ENCODE measurements at places on chromosomes 6 and 20. TPM values are rescaled to one million over a fixed set of nuclear protein-coding genes. Genes with fewer than 3 reads are reported as not detected.

- no peak for DNase-seq
Observed at GRCh38 chr6:163147994-163148393, 266.5 kb upstream of the QKI start.

- DNase-seq: no peak
Observed at GRCh38 chr6:43593938-43594337, 18.0 kb downstream of the POLH start.

- no peak for DNase-seq
Observed at GRCh38 chr6:29489286-29489685, 1.5 kb upstream of the MAS1L start.

Gene ATP6V1G2
- total RNA-seq: 4.1 TPM

DNA sequence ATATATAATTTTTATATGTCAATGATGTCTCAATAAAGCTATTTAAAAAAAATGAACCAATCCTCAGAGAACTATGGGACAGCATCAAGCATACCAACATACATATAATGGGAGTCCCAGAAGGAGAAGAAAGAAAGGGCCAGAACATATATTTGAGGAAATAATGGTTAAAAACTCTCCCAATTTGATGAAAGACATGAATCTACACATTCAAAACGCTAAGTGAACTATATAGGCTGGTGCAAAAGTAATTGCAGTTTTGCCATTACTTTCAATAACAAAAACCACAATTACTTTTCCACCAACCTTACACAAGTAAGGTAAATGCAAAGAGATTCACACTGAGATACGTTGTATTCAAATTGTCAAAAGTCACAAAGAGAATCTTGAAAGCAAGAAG lies 43.4 kb downstream of the ZNF133 start:
- no peak for DNase-seq

- no peak for DNase-seq
Observed at GRCh38 chr6:168354338-168354737, 34.8 kb upstream of the DACT2 start.

Gene BTNL2
- total RNA-seq: not detected

DNA sequence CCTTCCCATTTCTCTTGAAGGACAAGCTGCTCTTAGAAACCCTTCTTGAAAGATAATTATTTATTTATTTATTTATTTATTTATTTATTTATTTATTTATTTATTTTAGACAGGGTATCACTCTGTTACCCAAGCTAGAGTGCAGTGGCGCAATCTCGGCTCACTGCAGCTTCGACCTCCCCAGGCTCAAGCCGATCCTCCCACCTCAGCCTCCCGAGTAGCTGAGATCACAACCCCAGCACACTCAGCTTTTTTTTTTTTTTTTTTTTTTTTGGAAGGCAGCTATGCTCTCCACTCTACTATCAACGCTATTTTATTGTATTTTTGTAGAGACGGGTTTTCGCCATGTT lies 1.2 kb upstream of the HEBP2 start:
- DNase-seq: no peak

DNA sequence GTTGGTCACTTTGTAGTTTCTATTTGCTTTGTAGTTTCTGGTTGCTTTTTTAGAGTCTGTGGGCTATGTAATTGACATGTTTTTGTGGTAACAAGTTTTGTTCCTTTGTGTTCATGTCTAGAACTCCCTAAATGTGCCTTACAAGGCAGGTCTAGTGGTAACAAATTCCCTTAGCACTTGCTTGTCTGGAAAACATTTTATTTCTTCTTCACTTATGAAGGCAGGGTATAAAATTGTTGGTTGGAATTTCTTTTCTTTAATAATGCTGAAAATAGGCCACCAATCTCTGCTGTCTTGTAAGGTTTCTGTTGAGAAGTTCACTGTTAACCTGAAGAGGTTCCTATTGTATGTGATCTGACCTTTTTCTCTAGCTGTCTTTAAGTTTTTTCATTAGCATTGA lies 383.6 kb downstream of the EPHA7 start:
- DNase-seq: no peak

Gene EHMT2
- total RNA-seq: 63.7 TPM

Gene ANKRD6
- total RNA-seq: 3.6 TPM

- no peak for DNase-seq
Observed at GRCh38 chr6:6529275-6529674, 59.2 kb upstream of the LY86 start.

Gene HLA-DMB
- 0.83 TPM for total RNA-seq

DNA sequence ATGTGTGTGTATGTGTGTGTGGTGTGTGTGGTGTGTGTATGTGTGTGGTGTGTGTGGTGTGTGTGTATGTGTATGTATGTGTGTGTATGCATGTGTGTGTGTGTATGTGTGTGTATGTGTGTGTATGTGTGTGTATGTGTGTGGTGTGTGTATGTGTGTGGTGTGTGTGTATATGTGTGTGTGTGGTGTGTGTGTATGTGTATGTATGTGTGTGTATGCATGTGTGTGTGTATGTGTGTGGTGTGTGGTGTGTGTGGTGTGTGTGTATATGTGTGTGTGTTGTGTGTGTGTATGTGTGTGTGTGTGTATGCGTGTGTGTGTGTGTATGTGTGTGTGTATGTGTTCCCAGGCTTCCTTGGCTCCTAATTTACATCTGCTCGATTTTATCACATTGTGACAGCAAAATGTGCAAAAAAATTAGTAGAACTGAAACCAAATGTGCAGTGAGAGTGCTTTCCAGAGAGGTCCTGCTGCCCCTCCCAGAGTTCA lies 234.5 kb downstream of the BMP7 start:
- DNase-seq: no peak

DNA sequence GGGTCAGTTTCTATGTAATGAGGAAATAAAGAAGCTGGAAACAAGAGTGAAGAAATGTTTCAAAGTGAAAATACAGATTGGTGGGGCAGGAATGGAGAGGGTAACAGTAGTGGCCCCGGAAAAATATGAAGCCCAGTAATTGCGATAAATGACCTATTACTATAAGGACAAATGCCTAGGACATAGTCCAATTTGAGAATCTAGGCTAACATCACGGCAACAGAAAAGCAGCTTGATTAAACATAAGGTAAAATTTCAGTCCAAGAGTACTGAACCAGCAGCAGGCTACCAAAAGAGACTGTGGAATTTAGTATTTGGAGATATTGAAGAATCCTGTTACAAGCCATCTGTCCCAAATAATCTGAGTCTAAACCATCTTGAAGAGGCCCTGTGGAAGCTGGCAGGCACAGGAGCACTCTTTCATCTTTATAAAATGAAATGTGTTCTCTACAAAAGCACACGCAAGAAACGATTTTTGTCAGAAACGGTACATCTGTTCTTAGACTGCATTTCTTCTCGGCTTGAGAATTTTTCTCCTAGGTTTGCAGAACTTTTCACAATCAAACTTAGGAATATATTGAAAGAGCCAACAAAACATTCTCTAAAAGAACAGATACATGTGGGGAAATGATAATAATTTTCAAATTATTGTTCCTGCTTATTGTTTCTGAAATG lies 49.3 kb downstream of the ELOVL5 start:
- no peak for DNase-seq

DNA sequence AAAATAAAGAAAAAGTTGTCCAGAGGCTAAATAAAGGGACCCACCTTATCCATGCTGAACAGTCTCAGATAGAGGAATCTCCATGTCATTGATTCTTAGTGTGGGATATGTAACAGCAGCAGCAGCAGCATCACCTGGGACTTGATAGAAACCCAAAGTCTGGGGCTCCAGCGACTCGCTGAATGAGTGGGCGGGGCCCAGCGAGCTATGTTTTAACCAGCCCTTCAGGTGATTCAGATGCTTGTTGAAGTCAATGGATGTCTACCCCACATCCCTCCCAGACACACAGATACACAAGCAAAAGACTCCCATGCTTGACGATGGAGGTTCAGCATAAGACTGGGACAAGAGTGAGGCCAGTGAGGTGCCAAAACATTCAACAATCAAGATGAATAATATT lies 298.6 kb downstream of the UBE3D start:
- no peak for DNase-seq

Gene ADGRF1
- total RNA-seq: not detected

- DNase-seq: peak; percentile 2
Observed at GRCh38 chr6:123316733-123317323, 319.9 kb downstream of the TRDN start.

GRCh38 chr20:47735412-47736400 lies 49.6 kb downstream of the SULF2 start:
- DNase-seq: no peak

Gene SESN1
- 30.6 TPM for total RNA-seq

DNA sequence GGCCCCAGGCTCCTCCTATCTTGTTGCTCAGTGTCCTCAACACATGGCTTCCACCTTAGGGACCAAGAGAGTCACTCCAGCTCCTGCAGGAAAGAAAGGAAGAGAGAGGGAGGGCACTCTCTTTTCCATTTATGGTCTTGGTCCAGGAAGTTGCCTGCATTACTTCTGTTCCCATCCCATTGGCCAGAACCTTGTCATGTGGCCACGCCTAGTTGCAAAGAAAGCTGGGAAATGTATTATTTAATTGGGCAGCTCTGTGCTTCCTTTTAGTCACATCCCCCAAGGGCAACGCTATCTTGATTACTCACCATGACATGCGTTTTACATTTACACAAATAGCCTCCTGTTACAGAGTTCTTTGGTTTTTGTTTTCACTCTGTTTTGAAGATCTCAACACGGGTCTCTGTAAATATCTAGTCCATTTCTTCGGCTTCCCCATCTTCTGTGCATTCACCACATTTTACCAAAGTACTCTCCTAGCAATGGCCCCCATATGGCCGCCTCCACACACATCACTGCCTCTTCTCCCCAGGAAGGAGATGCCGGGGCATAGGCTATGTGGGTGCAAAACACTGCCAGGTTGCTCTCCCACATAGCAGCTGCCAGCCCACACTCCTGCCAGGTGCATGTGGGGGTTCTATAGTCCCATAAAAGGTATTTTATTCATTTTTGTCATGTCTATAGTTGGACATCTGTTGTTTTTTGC lies 35.7 kb upstream of the ZMYND8 start:
- DNase-seq: peak; percentile 91

- DNase-seq: peak; percentile 20
Observed at GRCh38 chr6:151576633-151577032, 82.8 kb downstream of the CCDC170 start.

- no peak for DNase-seq
Observed at GRCh38 chr20:47535088-47535487, 33.4 kb downstream of the NCOA3 start.

Gene CCNC
- total RNA-seq: 57.0 TPM

- DNase-seq: no peak
Observed at GRCh38 chr6:158760618-158761250, 58.4 kb downstream of the EZR start.

GRCh38 chr6:159443417-159443920 lies 249.6 kb downstream of the SOD2 start:
- no peak for DNase-seq

Gene MUCL3
- total RNA-seq: not detected

Gene ZNF451
- total RNA-seq: 74.6 TPM

All from fibroblast of lung (primary cell).